ENCODE measurements at places on chromosomes 6 and 20. TPM values are rescaled to one million over a fixed set of nuclear protein-coding genes. Genes with fewer than 3 reads are reported as not detected.

The FOXA2 gene
- not detected for total RNA-seq

The HEY2 gene
- 0.06 TPM for total RNA-seq

The FAM209A gene
- not detected for total RNA-seq

The ADNP gene
- total RNA-seq: 32.1 TPM

The PPP1R3D gene
- 4.3 TPM for total RNA-seq

The MAD2L1BP gene
- 15.7 TPM for total RNA-seq

The FOXQ1 gene
- not detected for total RNA-seq

The MYBL2 gene
- total RNA-seq: 1.6 TPM

The LZTS3 gene
- total RNA-seq: 3.3 TPM

The TRDN gene
- total RNA-seq: not detected

The SCGN gene
- 1.1 TPM for total RNA-seq

The HTR1B gene
- total RNA-seq: not detected

The NRN1 gene
- total RNA-seq: 0.10 TPM

The CST7 gene
- not detected for total RNA-seq

The CD93 gene
- total RNA-seq: 16.9 TPM

The RHAG gene
- total RNA-seq: not detected

The FILIP1 gene
- 1.1 TPM for total RNA-seq

The GSTA4 gene
- 64.0 TPM for total RNA-seq

The ANGPT4 gene
- total RNA-seq: 0.05 TPM

The PLEKHG1 gene
- total RNA-seq: 2.9 TPM

The SLC22A7 gene
- not detected for total RNA-seq

The BTNL2 gene
- total RNA-seq: not detected

The CTSZ gene
- 113 TPM for total RNA-seq

The SLC22A1 gene
- total RNA-seq: not detected

The EEF1A2 gene
- total RNA-seq: not detected

The TRAPPC3L gene
- not detected for total RNA-seq

The IYD gene
- not detected for total RNA-seq

The SUMO4 gene
- 0.19 TPM for total RNA-seq

The SMPDL3A gene
- 8.4 TPM for total RNA-seq

The TFAP2A gene
- total RNA-seq: not detected

The CST5 gene
- not detected for total RNA-seq

The CYP39A1 gene
- 0.19 TPM for total RNA-seq

The SSTR4 gene
- not detected for total RNA-seq

The GUCA1A gene
- total RNA-seq: not detected

The SLC25A27 gene
- 1.7 TPM for total RNA-seq

The SPATA25 gene
- total RNA-seq: 1.7 TPM

The PGBD1 gene
- total RNA-seq: 1.6 TPM

The MOG gene
- total RNA-seq: not detected

The GTSF1L gene
- not detected for total RNA-seq

The TMEM181 gene
- 16.1 TPM for total RNA-seq

The PRRT1 gene
- total RNA-seq: 1.8 TPM

The OGFRL1 gene
- 8.9 TPM for total RNA-seq

The TDRD6 gene
- total RNA-seq: not detected

The FOXF2 gene
- 1.2 TPM for total RNA-seq

The SLC17A1 gene
- total RNA-seq: not detected

The SLA2 gene
- total RNA-seq: not detected

The TSPO2 gene
- total RNA-seq: not detected

The SLC18B1 gene
- 6.0 TPM for total RNA-seq

The RAB22A gene
- 20.1 TPM for total RNA-seq

The ADGRB3 gene
- total RNA-seq: 6.4 TPM
